ENCODE measurements at places on chromosomes 5 and 9.

GRCh38 chr9:34097865-34098264, 28.6 kb downstream of the DCAF12 start:
- DNase-seq = no peak

- no peak for DNase-seq
Measured at GRCh38 chr5:26691486-26691885, 346.9 kb downstream of the CDH9 start.

GRCh38 chr9:86676396-86676795, 270.9 kb downstream of the GAS1 start:
- no peak for DNase-seq

- no peak for DNase-seq
Measured at GRCh38 chr5:79456890-79457583, 56.9 kb downstream of the HOMER1 start.

- DNase-seq = no peak
Measured at GRCh38 chr5:6311568-6312501, 66.5 kb downstream of the MED10 start.

GRCh38 chr9:127195976-127196825, 68.4 kb upstream of the GARNL3 start:
- no peak for DNase-seq

GRCh38 chr5:178675922-178676321, 49.1 kb upstream of the CLK4 start:
- no peak for DNase-seq

- DNase-seq = no peak
Measured at GRCh38 chr9:135503371-135504261, 3.1 kb downstream of the MRPS2 start.

- DNase-seq = peak; percentile 91
Measured at GRCh38 chr9:129036241-129036922, at the start of gene MIGA2. MIGA2 (plus strand) TSS chr9:129036626; CDS start chr9:129040595, 3,969 bp downstream.

GRCh38 chr5:132454361-132454760, 36.2 kb downstream of the IRF1 start:
- DNase-seq = no peak

DNA sequence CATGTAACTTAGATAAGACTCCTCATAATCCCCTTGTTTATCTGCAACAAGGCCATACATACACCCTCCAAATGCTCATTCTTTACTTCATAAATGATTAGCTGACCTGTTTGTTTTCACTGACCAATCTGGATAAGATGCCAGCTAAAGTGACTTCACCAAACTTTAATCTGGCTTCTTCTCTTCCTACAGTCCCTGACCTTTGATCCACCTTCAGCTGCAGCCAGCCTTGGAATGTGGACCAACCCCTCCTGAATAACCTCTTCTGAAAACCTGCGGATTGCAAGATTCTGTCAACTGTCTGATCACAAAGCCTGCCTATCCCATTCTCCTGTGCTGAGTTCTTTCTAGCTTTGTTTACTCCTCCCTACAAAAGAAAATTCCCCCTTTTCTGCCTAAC, 476.8 kb downstream of the LRRC70 start:
- DNase-seq = no peak

GRCh38 chr5:59137846-59138245, 555.0 kb downstream of the RAB3C start:
- no peak for DNase-seq

- no peak for DNase-seq
Measured at GRCh38 chr5:139844472-139845145, 49.0 kb downstream of the PSD2 start.

DNA sequence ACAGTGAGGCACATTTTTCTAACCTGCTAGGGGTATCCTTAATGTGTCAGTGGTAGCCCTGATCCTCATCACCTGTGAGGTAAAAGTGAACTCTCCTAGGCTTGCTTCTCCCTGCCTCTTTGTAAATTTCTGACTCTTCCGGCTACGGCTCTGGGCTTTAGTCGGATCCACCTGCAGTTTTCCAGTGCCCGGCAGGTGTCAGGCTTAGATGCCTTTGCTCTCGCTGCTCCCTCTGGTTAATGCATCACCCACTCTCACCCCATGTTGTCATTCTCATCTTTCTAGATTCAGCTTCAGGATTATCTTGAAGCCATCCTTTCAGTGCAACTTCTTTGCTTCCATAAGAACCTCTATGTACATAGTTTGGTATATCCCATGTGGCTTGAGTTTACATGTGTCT, 3.6 kb downstream of the CEP78 start:
- no peak for DNase-seq

DNA sequence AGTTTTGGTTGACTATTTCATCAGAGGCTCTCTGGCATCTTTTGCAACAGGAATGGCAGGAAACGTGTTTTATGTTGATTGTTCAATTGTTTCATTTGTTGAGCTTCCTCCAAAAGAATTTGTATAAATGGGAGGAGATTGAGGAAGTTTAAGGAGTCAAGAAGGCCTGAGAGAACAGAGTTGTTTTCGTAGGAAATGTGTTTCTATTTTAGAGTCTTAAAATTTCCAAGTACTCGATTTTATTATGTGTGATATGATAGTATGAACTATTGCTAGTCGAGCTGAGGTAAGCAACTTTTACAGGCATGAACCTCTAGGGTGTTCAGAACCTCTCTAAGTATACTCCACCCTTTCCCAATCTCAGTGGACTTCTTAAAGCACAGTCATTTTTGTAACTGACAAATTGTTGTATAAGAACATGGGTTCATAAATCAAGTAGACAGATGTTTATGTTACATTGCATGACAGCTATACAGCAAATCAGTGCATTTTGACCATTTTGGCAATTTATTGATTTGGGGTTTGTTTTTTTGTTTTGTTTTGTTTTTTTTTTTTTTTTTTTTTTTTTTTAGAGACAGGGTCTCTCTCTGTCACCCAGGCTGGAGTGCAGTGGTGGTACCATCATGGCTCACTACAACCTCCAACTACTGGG, 47.4 kb downstream of the POLK start:
- no peak for DNase-seq

DNA sequence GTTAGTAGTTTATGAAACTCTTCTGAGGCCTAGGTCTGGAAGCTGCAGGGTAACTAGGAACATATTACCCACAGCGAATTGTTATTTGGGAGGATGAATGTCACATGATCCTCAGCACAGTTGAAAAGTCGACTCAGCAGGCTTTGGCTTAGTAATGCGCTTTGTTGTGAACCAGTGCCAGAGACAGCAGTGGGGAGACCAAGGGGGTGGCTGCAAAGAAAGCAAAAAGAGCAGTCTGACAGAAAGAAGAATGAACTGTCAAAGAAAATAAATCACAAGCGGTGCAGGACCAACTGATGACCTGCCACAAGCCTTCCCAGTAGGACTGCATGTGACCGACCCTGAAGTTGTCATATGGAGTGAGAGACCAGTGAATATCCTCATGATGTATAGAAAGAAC, 170.0 kb downstream of the CCDC171 start:
- DNase-seq = no peak

- DNase-seq = no peak
Measured at GRCh38 chr5:76500633-76501393, 97.7 kb downstream of the IQGAP2 start.

GRCh38 chr5:163916861-163917260, 411.4 kb downstream of the MAT2B start:
- DNase-seq = no peak
